ENCODE measurements at places on chromosomes 3 and 15. TPM values are rescaled to one million over a fixed set of nuclear protein-coding genes. Genes with fewer than 3 reads are reported as not detected.

DNA sequence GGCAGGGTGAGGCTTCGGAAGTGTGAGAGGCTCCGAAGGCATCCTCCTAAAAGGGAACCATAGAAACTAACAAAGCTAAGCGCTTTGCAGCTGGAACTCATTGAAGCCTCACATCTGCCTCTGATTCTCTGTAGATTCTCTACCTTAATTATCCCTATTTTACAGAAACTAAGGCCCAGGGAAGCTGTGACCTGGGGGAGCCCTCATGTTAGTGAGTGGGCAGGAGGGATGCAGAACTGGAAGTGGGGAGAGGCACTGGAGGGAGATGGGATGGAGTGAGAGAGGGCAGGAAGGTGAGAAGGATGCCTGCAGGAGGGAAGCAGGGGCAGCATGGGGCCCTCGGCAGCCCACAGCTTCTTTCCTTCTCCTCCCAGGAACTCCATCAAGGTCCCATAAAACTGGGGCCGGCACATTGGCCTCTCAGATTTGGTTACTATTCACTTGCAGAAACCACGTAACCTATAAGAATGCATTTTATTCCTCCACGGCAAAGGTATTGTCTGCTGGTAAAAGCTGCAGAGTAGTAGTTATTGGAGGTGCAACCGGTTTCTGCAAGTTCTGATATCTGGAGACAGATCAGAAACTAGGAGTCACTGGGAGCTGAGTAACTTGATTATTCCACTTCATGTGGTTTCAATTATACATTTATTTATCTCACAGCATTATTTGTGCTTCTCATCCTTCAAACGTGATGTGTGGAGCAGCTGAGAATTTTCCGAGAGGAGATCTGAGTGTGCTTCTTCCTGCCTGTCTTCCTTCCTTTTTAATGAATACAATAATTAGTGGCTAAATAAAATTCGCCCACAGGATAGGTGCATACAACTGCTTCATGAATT is 24.0 kb upstream of the CHCHD6 start:
- H3K27me3 ChIP-seq: peaks cover 20% of the 10 kb centered on the region
- H3K36me3 ChIP-seq: no peaks in the 10 kb centered on the region
- H3K27ac ChIP-seq: no peak overlapping the region

DNA sequence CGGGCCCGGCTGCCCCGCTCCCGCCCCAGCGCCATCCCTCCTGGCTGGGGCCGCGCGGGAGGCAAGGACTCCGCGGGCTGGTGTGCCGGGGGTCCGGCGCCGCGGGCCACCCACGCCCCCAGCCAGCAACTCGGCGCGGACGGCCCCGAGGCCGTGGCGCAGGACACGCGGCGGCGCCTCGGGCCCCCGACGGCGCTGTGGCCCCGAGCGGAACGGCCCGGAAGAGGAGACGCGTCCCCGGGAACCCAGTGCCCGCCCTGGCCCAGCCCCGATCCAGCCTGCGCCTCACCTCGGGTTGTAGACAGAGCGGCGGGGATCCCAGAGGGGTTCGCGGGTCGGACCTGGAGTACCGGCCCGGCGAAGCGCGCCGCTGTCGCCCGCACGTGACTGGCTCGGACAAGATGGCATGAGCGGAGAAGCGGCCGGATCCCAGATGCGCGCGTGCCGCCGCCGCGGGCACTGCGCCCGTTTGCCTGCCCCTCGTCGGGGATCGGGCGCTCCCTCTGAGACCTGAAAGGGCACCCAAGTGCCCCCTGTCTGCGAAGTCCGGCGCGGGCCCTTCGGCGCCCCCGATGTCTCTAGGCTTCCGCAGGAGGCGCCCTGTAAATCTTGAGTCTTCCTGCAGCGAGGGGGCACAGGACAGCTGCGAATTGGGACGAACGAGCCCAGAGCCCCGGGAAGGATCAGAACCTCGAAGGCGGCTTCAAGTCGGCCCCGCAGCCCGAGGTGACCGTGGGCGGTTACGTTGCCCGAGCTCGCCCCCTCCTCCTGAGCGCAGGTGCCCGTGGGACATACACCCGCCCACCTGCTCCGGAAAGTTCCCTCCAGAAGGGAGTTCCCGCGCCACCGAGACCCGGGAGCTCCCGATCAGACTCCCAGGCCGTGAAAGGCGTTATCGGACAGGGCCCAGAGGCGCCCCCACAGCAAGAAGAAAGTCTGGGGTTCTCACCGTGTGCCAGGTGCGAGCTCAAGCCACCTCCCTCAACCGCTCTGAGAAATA is 598 bp upstream of the SFMBT1 start:
- no peak overlapping the region for H3K27ac ChIP-seq
- peaks cover 7% of the 10 kb centered on the region for H3K4me1 ChIP-seq
- H3K4me3 ChIP-seq: peak overlapping the region; percentile 70

- peaks cover 14% of the 10 kb centered on the region for H3K4me1 ChIP-seq
- H3K4me3 ChIP-seq: no peak overlapping the region
- H3K27me3 ChIP-seq: peaks cover 18% of the 10 kb centered on the region
- no peak overlapping the region for H3K27ac ChIP-seq
- DNase-seq: no peak
Observed at GRCh38 chr3:66502245-66502874, 1.5 kb upstream of the LRIG1 start.

DNA sequence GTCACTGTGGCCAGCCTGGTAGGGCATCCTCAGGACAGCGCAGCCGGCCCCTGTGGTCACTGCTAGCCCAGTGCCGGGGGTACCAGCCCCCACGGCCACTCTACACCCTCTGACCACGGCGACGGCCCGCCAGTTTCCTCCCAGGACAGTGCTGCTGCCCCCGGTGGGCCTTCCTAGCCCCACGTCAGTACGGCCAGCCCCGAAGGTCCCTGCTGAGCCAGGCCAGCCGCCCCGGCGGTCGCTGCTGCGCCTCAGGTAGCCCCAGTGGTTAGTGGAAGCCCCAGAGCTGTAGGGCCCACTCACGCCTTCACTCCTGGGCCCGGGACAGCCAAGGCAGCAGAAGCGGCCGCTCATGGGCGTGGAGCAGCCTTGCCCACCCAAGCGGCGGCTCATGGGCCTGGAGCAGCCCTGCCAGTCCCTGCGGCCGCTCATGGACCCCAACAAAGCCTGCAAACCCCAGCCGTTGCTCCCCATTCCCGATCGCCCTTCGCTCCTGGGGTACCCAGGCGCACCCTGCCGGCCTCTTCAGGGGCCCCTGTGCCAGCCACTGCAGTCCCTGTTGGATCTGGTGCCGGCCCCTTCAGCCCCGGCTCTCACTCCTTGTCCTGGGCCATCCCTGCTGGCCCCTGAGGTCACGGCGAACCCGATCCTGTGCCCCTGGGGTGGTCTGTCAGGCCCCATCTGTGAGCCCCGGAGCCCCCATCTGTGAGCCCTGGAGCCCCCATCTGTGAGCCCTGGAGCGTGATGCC is 9.5 kb upstream of the ROPN1B start:
- H3K36me3 ChIP-seq: no peaks in the 10 kb centered on the region
- H3K27me3 ChIP-seq: peaks cover 3% of the 10 kb centered on the region
- H3K27ac ChIP-seq: no peak overlapping the region
- DNase-seq: no peak
- no peaks in the 10 kb centered on the region for H3K4me1 ChIP-seq

GRCh38 chr3:152388631-152389030 is 119.9 kb downstream of the MBNL1 start:
- peaks cover 4% of the 10 kb centered on the region for H3K4me1 ChIP-seq
- H3K36me3 ChIP-seq: peaks cover 10% of the 10 kb centered on the region
- no peak overlapping the region for H3K4me3 ChIP-seq
- no peaks in the 10 kb centered on the region for H3K27me3 ChIP-seq
- no peak for DNase-seq

GRCh38 chr15:83396101-83396500 is 51.0 kb upstream of the SH3GL3 start:
- DNase-seq: no peak
- no peaks in the 10 kb centered on the region for H3K36me3 ChIP-seq
- H3K27me3 ChIP-seq: peaks cover 2% of the 10 kb centered on the region

Gene FGF7
- polyA plus RNA-seq: not detected

All from endothelial cell of umbilical vein (primary cell).